ENCODE measurements at places on chromosomes 6 and 20.

GRCh38 chr6:47276377-47276776 is 33.3 kb downstream of the TNFRSF21 start:
- DNase-seq, result no peak

- DNase-seq, result no peak
Observed at GRCh38 chr20:43941476-43942200, 27.0 kb downstream of the TOX2 start.

GRCh38 chr6:2344319-2344905 is 99.0 kb upstream of the GMDS start:
- DNase-seq, result no peak

- no peak for DNase-seq
Observed at GRCh38 chr6:170596426-170596825, 12.0 kb upstream of the PDCD2 start.

DNA sequence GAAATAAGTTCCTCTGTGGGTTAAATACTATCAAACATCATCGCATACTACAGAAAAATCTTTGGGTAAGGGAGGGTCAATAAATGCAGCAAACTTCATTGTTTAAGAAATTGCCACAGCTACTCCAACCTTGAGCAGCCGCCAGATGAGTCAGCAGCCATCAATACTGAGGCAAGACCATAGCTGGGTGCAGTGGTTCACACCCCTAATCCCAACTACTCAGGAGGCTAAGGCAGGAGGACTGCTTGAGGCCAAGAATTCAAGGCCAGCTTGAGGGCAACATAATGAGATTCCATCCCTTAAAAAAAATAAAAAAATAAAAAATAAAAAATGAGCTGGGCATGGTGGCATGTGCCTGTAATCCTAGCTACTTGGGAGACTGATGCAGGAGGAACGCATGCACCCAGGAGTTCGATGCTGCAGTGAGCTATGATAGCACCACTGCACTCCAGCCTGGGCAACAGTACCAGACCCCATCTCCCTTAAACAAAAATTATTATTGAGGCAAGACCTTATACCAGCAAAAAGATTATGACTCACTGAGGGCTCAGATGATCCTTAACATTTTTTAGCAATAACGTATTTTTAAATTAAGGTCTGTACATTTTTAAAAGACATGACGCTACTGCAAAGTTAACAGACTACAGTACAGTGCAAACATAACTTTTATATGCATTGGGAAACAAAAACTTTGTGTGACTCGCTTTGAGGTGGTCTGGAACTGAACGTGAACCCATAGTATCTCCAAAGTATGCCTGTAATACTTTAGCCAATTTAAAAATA is 8.8 kb downstream of the SRPK1 start:
- DNase-seq, result no peak

DNA sequence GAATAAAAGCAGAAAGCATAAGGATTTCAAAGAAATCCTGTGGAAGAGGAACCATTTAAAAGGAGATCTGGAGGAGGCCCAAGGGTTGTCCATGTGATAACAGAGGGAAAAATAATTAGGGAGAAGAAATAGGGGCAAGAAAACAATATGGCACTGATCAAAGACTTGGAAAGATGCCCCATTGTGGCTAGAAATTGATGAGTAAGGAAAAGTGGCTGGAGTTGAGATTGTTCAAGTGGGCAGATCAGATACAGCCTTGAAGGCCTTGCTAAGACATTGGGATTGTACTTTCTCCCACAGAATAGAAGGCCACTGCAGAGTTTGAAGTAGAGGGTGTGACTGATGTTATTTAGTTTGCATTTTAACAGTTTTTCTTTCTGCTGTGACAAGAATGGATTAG is 213.3 kb downstream of the CBLN4 start:
- no peak for DNase-seq

DNA sequence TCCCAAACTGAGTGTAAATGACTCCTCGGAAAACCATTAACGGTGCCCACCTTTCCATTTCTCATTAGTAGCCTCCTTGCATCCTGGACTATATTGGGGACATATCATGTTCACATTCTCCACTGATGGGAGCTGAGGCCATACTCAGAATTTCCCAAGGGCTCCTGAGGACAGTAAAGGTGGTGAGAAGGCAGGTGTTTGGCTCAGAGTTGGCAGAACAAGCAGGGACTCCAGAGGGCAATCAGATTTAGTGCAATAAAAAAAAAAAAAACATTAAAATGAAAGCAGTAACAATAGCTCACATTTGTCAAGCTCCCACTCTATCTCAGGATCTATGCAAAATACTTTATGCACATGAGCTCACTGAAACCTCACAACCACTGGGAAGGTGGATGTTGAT is 401.4 kb downstream of the MAFB start:
- no peak for DNase-seq

GRCh38 chr6:52180787-52181558 is 5.2 kb upstream of the IL17A start:
- no peak for DNase-seq

GRCh38 chr20:21513881-21514540 is at the start of gene NKX2-2:
Gene NKX2-2, minus strand, starts transcription at chr20:21514064. Its CDS starts 395 bp downstream, at chr20:21513669.
- no peak for DNase-seq

GRCh38 chr6:4224067-4224978 is 88.9 kb upstream of the ECI2 start:
- DNase-seq, result no peak

GRCh38 chr20:50012282-50013263 is 29.8 kb downstream of the SNAI1 start:
- no peak for DNase-seq

DNA sequence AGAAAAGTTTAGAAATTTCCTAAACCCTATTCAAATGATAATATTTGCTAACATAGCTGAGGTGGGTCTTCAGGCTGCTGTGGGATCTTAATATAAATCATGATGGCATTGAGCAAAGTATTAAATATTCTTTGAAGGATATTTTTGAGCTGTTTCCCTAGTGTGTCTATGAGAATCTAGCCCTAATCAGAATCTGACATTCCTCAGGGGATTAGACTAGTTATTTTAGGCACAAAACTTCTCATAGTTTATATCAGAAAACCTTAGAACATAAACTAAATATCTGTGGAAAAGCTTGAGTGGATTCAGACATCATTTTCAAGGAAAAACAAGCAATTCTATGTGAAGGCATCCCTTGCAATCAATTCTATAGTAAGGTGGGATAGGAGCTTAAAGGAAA is 594.5 kb downstream of the RFPL4B start:
- DNase-seq, result no peak

DNA sequence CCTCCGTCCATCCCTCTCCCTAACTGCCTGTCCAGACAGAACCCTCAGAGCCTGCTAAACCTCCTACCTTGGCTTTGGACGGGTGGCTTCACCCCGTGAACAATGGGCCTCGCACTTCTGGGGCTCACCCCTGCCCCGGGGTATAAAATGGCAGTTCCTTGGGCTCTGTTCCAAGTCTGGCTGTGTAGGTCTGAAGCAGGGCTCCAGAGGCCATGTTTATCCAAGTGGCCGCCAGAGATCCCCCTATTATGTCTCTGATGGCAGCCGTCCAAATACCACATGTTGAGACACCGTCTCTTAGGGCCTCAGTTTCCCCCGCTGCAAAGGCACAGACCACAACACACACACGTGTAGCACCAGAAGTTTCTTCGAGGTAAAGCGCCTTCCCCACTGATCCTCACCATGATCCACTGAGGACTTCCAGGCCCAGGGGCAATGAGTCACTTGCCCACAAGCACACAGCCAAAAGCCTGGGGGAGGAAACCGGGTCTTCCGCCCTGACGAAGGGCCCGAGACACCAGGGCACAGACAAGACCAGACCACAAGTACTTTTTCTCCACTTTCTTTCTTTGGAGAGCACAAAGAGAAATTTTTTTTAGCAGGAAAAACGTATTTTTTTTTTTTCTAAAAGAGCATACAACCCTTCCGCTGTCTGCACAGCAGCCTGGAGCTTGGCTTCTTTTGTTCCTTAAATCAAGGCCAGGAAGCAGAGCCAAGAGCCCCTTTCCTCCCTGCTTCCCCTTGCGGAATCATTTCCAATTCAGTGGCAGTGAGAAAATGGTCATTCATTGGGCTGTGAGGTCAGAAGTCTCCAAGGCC is 11.8 kb downstream of the CPNE5 start:
- peak; percentile 12 for DNase-seq

DNA sequence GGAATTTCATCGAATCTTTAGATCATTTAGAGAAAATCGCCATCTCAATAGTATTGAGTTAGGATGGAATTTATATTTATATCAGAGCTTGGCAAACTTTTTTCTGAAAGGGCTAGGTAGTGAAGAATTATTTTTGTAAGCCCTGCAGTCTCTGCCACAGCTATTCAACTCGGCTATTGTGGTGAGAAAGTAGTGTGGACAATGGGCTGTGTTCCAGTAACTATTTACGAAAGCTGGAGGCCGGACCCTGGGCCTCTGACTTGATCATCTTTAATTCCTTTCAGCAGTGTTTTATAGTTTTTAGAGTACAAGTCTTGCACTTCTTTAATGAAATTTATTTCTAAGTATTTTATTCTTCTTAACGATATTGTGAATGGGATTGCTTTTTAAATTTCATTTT is 201.5 kb downstream of the FARS2 start:
- DNase-seq, result no peak

GRCh38 chr6:94050515-94050914 is 631.2 kb upstream of the EPHA7 start:
- no peak for DNase-seq

DNA sequence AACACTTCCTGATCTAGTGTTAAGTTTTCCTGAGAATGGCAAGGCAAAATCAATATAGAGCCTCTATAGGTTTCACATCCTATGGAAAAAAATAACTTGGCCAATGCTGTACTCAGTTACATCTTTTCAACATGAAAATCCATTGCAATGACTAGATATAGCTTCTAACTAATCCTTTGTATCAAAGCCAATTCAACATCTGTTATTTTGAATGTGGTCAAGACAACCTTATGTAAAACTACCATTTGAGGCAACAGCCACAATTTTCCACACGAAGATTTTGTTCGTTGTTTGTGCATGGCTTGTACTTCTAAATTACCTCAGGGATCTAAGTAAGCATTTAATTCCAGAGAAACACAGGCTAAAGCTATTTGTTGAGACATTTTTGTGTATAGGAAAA is 637.8 kb upstream of the EYS start:
- no peak for DNase-seq

GRCh38 chr6:75126518-75126917 is 79.3 kb downstream of the COL12A1 start:
- DNase-seq, result no peak

DNA sequence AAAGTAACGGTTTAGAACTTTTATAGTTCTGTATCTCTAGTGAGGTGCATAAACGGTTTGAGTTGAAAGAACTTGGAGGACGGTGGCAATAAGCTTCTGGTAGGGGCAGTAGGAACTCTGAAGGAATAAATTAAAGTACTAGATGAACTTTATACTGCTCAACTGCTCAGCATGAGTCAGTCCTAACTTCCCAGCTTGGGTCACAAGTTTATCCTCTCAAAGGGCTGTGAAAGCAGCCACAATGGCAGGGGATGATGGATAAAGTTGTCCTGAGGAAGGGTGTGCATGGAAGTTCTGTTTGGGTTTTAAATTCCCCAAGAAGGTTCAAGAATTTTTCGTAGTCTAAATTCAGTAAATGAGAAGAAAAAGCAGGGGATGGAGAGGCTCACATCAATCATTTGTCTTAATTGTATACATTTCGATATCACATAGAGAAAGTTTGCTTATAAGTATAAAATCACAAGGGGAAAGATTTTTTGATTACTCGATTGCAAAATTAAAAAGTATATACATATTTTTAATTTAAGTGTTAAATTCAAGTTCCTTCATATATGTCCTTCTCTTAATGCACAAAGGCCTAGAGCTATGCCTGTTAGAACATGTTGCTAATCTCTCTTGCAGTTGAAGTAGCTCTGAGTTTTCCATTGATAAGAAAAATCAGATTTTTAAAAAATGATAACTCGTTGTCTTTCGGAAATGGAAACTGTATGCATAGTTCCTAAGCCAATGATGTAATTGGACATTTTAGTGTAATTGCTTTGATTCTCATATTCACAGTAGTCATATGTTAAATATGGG is 55.3 kb upstream of the JAG1 start:
- no peak for DNase-seq

GRCh38 chr6:72683797-72684196 is 61.9 kb downstream of the KCNQ5 start:
- DNase-seq, result no peak

- no peak for DNase-seq
Observed at GRCh38 chr6:48048451-48049146, 62.4 kb downstream of the PTCHD4 start.

DNA sequence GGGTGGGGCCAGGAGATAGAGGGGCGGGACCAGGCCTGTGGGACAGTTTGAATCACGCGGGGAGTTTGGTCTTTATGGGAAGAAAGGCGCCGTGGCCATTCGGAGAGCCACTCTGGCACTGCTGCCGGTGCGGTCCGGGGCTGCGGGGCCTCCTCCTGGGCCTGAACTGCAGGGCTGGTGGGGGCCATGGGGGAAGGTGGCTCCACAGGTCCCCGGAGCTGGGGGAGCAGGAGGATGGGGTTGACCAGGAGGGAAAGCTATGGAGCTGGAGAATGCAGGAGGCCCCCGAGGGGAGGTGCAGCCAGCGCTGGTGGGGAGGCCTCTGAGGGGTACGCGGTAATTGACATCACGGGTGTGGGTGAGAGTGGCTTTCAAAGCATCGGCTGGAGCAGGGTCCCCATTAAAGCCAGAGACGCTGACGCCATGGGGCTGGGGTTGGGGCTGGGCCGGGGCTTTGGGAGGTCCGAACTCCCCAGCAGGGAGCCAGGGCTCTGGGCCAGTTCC is 1.8 kb upstream of the BHLHE23 start:
- DNase-seq, result no peak

DNA sequence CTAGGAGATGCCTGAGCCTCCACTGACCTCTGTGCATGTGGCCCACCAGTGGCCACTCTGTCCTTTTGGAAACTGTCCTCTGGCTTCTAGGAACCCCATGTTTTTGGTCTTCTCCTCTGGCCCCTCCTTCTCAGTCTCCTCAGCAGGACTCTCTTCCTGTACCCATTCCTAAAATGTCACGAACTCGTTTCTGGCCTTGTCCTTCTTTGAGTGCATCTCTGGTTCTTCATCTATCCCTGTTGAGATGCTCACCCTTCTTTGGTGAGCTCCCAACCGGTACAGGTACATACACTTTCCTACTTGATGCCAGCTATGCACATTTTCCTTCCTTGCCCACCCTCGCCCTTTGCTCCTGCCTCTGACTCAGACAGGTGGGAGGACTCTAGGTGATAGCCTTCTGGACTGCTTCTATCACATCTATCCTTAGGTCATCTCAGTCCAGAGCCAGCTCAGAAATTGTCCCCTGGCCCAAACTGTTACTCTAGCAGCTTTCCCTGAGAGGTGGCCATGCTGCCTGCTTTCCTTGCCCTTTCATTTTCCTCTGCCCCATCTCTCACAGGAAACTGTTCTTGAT is 14.8 kb upstream of the NNAT start:
- DNase-seq, result no peak

DNA sequence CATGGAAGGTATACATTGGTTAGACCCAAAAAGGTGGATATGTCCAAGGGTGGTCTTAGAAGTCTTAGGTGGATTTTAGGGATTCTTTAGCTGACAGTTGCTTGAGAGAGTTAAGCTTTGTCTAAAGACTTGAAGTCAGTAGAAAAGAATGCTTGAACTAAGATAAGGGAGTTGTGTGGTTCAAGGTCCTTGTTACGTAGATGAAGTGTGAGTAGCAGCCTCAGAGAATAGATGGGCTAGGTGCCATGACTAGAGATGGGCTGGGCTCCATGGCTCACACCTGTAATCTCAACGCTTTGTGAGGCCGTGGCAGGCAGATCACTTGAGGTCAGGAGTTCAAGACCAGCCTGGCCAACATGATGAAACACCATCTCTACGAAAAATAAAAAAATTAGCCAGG is 1.7 kb downstream of the SHLD1 start:
- no peak for DNase-seq
